IPS DF 6.9 (cell line): ENCODE measurements at places on chromosomes 6 and 20.

DNA sequence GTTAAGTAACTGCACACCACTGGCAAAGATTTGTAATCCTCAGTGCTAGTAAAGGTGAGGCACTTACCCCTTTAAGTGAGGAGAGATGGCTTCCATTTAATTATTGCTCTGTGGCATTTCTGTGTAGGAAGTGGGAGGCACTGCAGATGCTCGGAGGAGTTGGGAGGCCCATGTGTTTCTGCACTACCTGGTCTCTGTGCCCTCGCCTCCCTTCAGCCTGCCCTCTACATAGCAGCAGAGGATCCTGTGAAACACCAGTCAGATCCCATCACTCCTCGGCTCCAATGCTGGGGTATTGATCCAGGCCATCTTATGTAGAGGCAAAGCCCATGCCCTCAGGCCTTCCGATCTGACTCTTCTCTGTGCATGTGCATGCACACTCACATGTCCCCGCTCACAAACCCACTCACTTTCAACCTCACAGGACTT, 67.0 kb downstream of the SLX4IP start:
- no peak for DNase-seq
- H3K36me3 ChIP-seq: no peaks in the 10 kb centered on the region
- H3K27ac ChIP-seq: no peak overlapping the region
- no peak overlapping the region; the same call in 1 of the 2 replicates for H3K4me3 ChIP-seq
- peaks cover 8% of the 10 kb centered on the region for H3K4me1 ChIP-seq

GRCh38 chr6:18510644-18511033, 123.5 kb downstream of the RNF144B start:
- no peaks in the 10 kb centered on the region for H3K4me1 ChIP-seq
- H3K36me3 ChIP-seq: no peaks in the 10 kb centered on the region
- no peak overlapping the region for H3K27ac ChIP-seq
- H3K4me3 ChIP-seq: no peak overlapping the region
- DNase-seq: no peak

DNA sequence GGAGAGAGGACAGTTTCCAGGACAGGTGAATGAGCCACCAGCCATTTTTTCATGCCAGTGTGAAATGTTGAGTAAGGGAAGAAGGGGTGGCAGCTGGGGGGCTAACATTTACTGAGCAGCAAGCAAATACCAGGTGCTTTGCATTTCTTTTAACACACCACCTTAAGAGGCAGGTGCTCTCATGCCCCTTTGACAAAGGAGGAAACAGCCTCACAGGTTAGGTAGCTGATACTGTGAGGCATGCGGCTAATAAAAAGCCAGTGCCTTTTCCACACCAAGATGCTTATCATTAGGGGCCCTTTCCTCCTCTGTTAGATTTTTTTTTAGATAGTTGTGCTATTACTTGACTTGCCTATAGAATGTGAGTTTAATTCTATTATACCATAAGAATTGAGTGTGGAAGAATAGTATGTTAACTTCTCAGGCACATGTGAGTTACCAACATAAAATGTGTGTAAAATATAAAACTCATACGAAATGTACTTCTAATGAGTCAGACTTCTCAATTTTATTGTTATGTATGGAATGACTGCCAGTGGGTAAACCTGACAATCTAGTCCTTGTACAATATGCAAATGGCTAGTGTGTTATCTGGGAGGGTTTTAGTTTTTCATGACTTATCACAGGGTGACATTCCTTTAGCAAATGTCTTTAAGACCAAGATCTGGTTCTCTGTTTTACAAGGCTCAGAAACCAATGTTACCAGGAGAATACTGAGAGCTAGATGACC, 260.0 kb downstream of the TMEM242 start:
- H3K27ac ChIP-seq: no peak overlapping the region
- no peaks in the 10 kb centered on the region for H3K27me3 ChIP-seq
- H3K4me3 ChIP-seq: no peak overlapping the region
- DNase-seq: no peak
- H3K36me3 ChIP-seq: no peaks in the 10 kb centered on the region

- H3K27ac ChIP-seq: no peak overlapping the region
- H3K4me3 ChIP-seq: no peak overlapping the region
- peaks cover 2% of the 10 kb centered on the region; the same call in 1 of the 2 replicates for H3K4me1 ChIP-seq
- DNase-seq: no peak
- H3K27me3 ChIP-seq: no peaks in the 10 kb centered on the region
These were observed 69.9 kb downstream of the CDKAL1 start for GRCh38 chr6:20604159-20604558.

- no peaks in the 10 kb centered on the region for H3K36me3 ChIP-seq
- peaks cover 2% of the 10 kb centered on the region; the same call in 1 of the 2 replicates for H3K4me1 ChIP-seq
- no peak overlapping the region for H3K4me3 ChIP-seq
These were observed 16.9 kb upstream of the ELMO2 start for GRCh38 chr20:46423342-46423741.

DNA sequence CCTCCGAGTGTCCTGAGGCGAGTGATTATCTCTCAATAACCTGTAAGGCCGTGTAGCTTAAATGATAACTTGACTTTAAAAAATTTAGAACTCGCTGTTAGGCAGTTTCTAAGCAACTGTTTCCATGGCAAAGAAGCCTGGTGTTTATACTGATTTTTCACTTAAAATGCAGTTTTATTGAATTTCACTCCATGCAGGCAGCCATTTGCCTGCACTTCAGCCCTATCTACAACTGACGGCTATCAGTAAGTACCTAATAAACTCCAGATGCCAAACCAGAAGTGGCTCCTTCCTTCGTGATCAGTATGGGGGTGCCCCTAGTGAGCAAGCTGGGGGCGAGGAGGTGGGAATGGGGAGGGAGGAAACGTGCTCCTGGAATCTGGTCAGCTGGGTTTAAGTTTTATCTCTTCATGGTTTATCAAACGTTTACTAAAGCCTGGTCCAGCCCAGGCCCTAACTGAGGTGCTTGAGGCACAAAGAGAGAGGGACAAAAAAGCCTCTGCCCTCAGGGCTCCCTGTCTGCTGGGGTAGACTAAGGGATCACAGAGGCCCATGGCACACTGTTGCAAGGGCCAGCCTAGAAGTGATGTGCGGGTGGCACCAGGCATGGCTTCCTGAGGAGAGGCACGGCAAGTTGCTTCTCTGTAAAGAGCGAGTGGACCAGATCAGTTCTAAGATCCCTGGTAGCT, 45.5 kb downstream of the TTI1 start:
- H3K4me1 ChIP-seq: no peaks in the 10 kb centered on the region; the same call in 1 of the 2 replicates
- no peaks in the 10 kb centered on the region for H3K27me3 ChIP-seq
- peaks cover 4% of the 10 kb centered on the region; the same call in 1 of the 2 replicates for H3K36me3 ChIP-seq
- H3K27ac ChIP-seq: no peak overlapping the region

DNA sequence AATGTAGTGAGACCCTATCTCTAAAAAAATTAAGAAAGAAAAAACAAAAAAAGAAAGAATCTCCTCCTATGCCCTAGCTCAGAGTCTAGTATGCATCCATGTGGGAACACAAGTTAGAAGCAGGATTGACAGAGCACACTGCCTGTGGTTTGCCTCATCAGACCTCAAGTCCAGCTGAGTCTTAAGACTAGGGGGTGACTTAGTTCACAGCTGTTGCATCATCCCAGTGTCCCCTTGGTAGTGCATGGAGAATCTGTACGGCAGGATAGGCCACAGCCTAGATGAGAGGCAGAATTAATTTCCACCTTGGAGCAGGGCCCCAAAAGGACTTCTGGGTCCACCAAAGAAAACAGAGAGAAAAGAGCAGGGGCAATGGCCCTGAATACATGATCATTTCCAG, 13.7 kb downstream of the PNPLA1 start:
- H3K27ac ChIP-seq: no peak overlapping the region
- no peaks in the 10 kb centered on the region for H3K36me3 ChIP-seq
- no peaks in the 10 kb centered on the region for H3K4me1 ChIP-seq
